HTR-8/SVneo (cell line): ENCODE measurements at places on chromosomes 16 and 17.

- DNase-seq, result no peak
Measured at GRCh38 chr17:48515925-48516900, 14.6 kb downstream of the HOXB1 start.

- DNase-seq, result no peak
Measured at GRCh38 chr17:79473876-79474440, 136.9 kb downstream of the RBFOX3 start.

GRCh38 chr16:67773569-67774456, 32.5 kb downstream of the RANBP10 start:
- no peak for DNase-seq

- DNase-seq, result no peak
Measured at GRCh38 chr16:85027958-85028684, 526 bp downstream of the KIAA0513 start.

DNA sequence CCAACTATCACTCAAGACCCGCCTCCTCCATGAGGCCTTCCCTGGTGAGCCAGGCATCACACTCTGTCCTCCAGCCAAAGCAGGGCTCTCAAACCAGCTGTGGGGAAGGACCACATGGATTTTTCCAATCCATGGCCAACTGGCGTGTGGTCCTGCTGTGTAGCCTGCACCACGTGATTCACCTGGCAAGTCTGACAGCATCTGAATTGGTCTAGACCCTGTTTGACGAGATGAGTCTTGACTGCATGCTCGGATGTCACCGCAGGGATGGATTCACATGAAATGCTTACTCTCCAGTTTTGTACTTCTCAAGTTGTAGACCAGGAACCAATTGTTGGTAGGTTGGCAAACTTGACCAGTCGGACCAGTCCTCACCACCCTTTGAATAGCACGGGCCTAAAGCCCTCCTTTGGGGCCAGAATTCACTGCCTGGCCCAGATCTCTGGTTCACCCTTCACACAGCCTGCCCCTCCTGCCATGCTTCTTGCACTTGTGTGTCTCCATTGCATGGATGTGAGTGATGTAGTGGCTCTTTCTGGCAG, 9.9 kb downstream of the CRHR1 start:
- no peak for DNase-seq
